Esophagus muscularis mucosa (tissue), 4 donors: ENCODE measurements at places on chromosomes 7 and 10. TPM values are rescaled to one million over a fixed set of nuclear protein-coding genes. Genes with fewer than 3 reads are reported as not detected.

GRCh38 chr10:87761892-87762291 lies 56.1 kb downstream of the ATAD1 start:
- H3K36me3 ChIP-seq = peaks cover 43% of the 10 kb centered on the region
- no peak overlapping the region for H3K27ac ChIP-seq

GRCh38 chr10:644076-644942 lies 45.2 kb downstream of the DIP2C start:
- H3K36me3 ChIP-seq = no peaks in the 10 kb centered on the region
- H3K4me3 ChIP-seq = no peak overlapping the region
- peaks cover 49% of the 10 kb centered on the region for H3K4me1 ChIP-seq
- H3K27me3 ChIP-seq = no peaks in the 10 kb centered on the region
- no peak for DNase-seq
- H3K27ac ChIP-seq = peak overlapping the region; percentile 44

GRCh38 chr10:17758896-17759295 lies 6.9 kb downstream of the TMEM236 start:
- H3K27ac ChIP-seq = no peak overlapping the region
- DNase-seq = no peak
- H3K27me3 ChIP-seq = no peaks in the 10 kb centered on the region
- no peaks in the 10 kb centered on the region for H3K36me3 ChIP-seq
- H3K4me3 ChIP-seq = no peak overlapping the region

GRCh38 chr7:155731380-155731779 lies 80.9 kb downstream of the SHH start:
- peaks cover 13% of the 10 kb centered on the region for H3K36me3 ChIP-seq
- peaks cover 42% of the 10 kb centered on the region for H3K4me1 ChIP-seq
- DNase-seq = no peak
- no peak overlapping the region for H3K27ac ChIP-seq
- H3K4me3 ChIP-seq = no peak overlapping the region

GRCh38 chr10:4066581-4067390 lies 281.8 kb upstream of the KLF6 start:
- no peak overlapping the region for H3K27ac ChIP-seq
- no peak overlapping the region for H3K4me3 ChIP-seq
- H3K27me3 ChIP-seq = no peaks in the 10 kb centered on the region
- peaks cover 13% of the 10 kb centered on the region for H3K4me1 ChIP-seq
- DNase-seq = no peak

- H3K27me3 ChIP-seq = no peaks in the 10 kb centered on the region
- no peak overlapping the region for H3K4me3 ChIP-seq
- H3K27ac ChIP-seq = no peak overlapping the region
Observed at GRCh38 chr7:11485636-11486035, 346.4 kb downstream of the THSD7A start.

GRCh38 chr10:87930934-87931835 lies 67.8 kb downstream of the PTEN start:
- peaks cover 15% of the 10 kb centered on the region for H3K36me3 ChIP-seq
- peaks cover 56% of the 10 kb centered on the region for H3K4me1 ChIP-seq
- DNase-seq = no peak
- H3K27me3 ChIP-seq = no peaks in the 10 kb centered on the region
- H3K4me3 ChIP-seq = no peak overlapping the region

DNA sequence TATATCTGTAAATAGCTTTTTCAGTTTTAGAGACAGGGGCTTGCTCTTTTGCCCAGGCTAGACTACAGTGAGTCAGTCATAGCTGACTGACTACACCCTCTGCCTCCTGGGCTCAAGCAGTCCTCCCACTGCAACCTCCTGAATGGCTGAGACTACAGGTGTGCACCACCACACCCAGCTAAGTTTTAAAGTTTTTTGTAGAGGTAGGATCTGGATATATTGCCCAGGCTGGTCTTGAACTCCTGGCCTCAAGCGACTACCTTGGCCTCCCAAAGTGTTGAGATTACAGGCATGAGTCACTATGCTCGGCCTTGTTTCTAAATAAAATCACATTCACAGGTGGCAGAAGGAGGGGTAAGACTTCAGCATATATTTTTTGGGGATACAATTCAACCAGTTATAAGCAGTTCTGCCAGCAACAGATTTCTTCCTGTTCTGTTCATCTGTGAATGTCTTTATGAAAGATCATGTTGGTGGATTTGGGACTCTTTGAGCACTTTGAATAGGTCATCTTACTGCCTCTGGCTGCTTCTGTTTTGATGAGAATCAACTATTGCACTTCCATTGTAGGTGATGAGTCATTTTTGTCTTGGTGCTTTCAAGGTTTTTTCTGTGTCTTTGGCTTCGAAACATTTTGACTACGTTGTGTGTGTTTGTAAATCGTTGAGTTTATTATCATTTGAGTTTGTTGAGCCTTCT lies 15.7 kb downstream of the RBM33 start:
- no peak for DNase-seq
- H3K36me3 ChIP-seq = no peaks in the 10 kb centered on the region
- H3K4me3 ChIP-seq = no peak overlapping the region
- no peak overlapping the region for H3K27ac ChIP-seq

Gene FAM25G
- total RNA-seq = not detected

Gene BAZ1B
- total RNA-seq = 55.3 TPM

Gene GRID2IP
- total RNA-seq = not detected

Gene TLX1
- not detected for total RNA-seq
